ENCODE measurements at places on chromosomes 1 and 21. TPM values are rescaled to one million over a fixed set of nuclear protein-coding genes. Genes with fewer than 3 reads are reported as not detected.

CDC14A gene
- 2.3 TPM for total RNA-seq

PCP4L1 gene
- total RNA-seq: 0.06 TPM

LRRC53 gene
- total RNA-seq: not detected

SPATA45 gene
- total RNA-seq: not detected

LCE2B gene
- total RNA-seq: not detected

RNU1-1 gene
- 7.3 TPM for total RNA-seq

MATN1 gene
- 0.10 TPM for total RNA-seq

OLIG2 gene
- total RNA-seq: not detected

BMP8A gene
- 0.23 TPM for total RNA-seq

S100A16 gene
- total RNA-seq: 483 TPM

SDC3 gene
- 10.2 TPM for total RNA-seq

MX2 gene
- 0.08 TPM for total RNA-seq

Data from A549 treated with DMSO at 1 μM for 4 hours (cell line).